ENCODE measurements at places on chromosomes 7 and 10. TPM values are rescaled to one million over a fixed set of nuclear protein-coding genes. Genes with fewer than 3 reads are reported as not detected.

- no peak for DNase-seq
- H3K27ac ChIP-seq, result no peak overlapping the region
- peak overlapping the region; percentile 81 for H3K4me3 ChIP-seq
- peaks cover 74% of the 10 kb centered on the region for H3K27me3 ChIP-seq
Observed at GRCh38 chr10:112952282-112953173, 2.5 kb downstream of the TCF7L2 start.

- no peak overlapping the region for H3K4me3 ChIP-seq
- no peaks in the 10 kb centered on the region for H3K36me3 ChIP-seq
- no peaks in the 10 kb centered on the region for H3K4me1 ChIP-seq
- no peak for DNase-seq
Observed at GRCh38 chr7:80666376-80666775, 27.9 kb downstream of the CD36 start.

- no peaks in the 10 kb centered on the region for H3K27me3 ChIP-seq
- no peaks in the 10 kb centered on the region for H3K36me3 ChIP-seq
- H3K27ac ChIP-seq, result no peak overlapping the region
- no peak for DNase-seq
- H3K4me3 ChIP-seq, result no peak overlapping the region
Observed at GRCh38 chr7:158274996-158275395, 312.6 kb downstream of the PTPRN2 start.

GRCh38 chr7:111568870-111569462 lies 6.7 kb upstream of the IMMP2L start:
- H3K27ac ChIP-seq, result no peak overlapping the region
- no peaks in the 10 kb centered on the region for H3K36me3 ChIP-seq
- H3K27me3 ChIP-seq, result peaks cover 16% of the 10 kb centered on the region

- H3K27ac ChIP-seq, result no peak overlapping the region
- no peaks in the 10 kb centered on the region for H3K4me1 ChIP-seq
- peaks cover 29% of the 10 kb centered on the region for H3K27me3 ChIP-seq
- H3K4me3 ChIP-seq, result no peak overlapping the region
- no peak for DNase-seq
Observed at GRCh38 chr7:45435131-45435530, 139.0 kb upstream of the ADCY1 start.

- peaks cover 2% of the 10 kb centered on the region for H3K4me1 ChIP-seq
- no peak overlapping the region for H3K4me3 ChIP-seq
- no peak overlapping the region for H3K27ac ChIP-seq
- no peaks in the 10 kb centered on the region for H3K27me3 ChIP-seq
- no peak for DNase-seq
- no peaks in the 10 kb centered on the region for H3K36me3 ChIP-seq
Observed at GRCh38 chr7:144519925-144520324, 116.4 kb upstream of the NOBOX start.

DNA sequence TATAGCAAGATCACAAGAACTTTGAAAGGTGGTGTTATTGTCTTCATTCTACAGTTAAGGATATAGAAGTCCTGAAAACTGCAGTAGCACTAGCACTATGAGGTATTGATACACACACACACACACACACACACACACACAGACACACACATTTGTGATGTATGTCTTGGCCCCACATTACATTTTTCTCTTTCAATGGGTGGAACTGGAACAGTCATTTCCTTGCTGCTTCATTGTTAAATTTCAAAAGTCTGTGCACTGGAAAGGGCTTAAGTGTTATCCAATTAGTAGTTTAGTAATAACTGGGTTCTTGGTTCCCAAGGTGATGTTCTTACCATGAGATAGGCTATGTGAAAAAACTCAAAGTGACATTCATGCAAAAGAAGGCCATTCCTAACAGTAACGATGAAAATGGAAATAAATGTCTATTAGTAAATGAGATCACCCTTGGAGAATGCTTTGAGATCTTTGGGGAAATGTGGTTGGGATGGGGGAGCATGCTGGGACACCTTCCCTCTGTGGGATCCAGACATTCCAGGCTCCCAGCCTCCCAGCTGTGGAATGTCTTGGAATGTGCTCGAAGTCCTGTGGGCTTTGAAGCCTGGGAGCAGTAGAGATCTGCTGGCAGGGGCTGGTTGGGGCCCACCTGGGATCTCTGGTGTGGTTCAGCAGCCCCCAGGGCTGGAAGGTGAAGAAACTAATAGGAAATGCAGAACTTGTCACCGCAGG lies 37.4 kb upstream of the CALD1 start:
- no peak overlapping the region for H3K27ac ChIP-seq
- no peak for DNase-seq
- H3K27me3 ChIP-seq, result peaks cover 10% of the 10 kb centered on the region
- peaks cover 14% of the 10 kb centered on the region for H3K4me1 ChIP-seq

DNA sequence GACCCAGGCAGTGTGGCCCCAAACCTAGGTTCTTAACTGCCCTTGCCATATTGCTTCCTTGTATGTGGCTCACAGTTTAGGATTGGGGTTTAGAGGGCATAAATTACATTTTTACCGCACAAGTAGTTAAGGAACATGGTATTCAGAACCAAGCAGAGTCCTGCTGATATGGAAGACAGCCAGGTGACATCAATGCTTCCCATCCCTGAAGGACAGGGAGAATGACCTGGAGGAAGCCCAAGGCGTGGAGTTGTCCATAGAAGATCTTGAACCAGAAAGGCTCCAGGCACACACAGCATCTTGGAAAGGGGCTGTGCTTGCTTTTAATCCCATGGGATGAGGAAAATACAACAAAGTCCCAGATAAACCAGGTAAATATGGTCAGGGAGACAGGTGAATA lies 48.3 kb downstream of the ATXN7L1 start:
- peaks cover 16% of the 10 kb centered on the region for H3K27me3 ChIP-seq
- H3K4me3 ChIP-seq, result no peak overlapping the region
- no peaks in the 10 kb centered on the region for H3K4me1 ChIP-seq

DNA sequence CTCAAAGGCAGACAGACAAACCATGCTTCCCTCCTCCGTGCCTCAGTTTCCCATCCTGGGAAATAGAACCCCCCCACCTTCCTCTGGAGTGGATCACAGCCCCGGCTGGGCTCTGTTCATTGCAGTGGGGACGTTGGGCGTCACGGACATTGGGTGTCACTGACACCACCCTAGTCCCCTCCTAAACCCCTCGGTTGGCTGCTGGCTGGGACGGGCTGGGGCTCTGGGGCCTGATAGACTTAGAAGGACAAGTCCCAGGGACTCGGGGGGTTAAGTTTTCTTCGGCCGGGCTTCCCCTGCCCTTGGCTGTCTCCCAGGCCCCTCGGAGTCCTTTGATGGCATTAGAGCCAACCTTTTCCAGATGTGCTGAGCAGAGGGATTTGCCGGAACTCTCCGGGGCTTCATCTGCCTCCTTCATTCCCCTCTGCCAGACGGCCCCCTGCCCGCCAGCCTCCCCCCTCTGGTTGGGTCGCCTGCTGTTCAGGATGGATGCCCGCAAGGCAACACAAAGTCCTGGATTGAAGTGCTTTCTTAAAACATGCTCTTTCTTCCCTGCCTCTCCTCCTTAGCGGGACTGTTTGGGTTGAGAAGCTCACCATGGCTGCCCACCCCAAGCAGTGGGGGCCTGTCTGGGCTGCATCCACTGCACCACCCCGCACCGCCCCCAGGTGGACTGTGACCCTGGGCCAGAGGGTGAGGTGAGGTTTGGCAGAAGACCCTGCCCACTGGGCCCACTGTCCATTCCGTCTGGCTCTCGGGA lies 73.0 kb downstream of the COL26A1 start:
- peaks cover 5% of the 10 kb centered on the region for H3K27me3 ChIP-seq
- no peak overlapping the region for H3K4me3 ChIP-seq
- H3K27ac ChIP-seq, result no peak overlapping the region
- no peaks in the 10 kb centered on the region for H3K36me3 ChIP-seq
- no peaks in the 10 kb centered on the region for H3K4me1 ChIP-seq

- peaks cover 26% of the 10 kb centered on the region for H3K4me1 ChIP-seq
- H3K36me3 ChIP-seq, result peaks cover 2% of the 10 kb centered on the region
- DNase-seq, result no peak
- peak overlapping the region; percentile 82 for H3K27ac ChIP-seq
- H3K27me3 ChIP-seq, result no peaks in the 10 kb centered on the region
Observed at GRCh38 chr10:79331226-79331625, 16.0 kb upstream of the PPIF start.

DNA sequence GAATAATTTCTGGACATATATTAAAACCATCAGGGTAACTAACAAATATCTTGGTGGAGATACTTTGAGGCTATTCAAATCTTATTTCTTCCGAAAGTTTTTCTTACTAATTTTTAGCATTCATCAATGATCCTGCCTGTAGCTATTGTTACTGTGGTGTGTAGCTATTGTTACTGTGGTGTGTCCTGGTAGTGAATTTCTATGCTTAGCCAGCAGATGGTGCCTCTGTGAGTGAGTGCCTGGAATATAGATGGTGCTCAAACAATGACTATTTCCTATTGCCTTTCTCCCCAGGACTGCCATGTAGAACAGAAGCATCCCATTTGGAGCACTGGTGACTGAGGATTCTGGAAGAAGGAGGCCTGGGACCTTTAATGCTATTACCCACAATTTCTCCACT lies 245.7 kb downstream of the CCSER2 start:
- H3K27me3 ChIP-seq, result peaks cover 10% of the 10 kb centered on the region
- no peak for DNase-seq
- no peak overlapping the region for H3K27ac ChIP-seq

- no peak overlapping the region for H3K4me3 ChIP-seq
- no peaks in the 10 kb centered on the region for H3K4me1 ChIP-seq
- no peaks in the 10 kb centered on the region for H3K36me3 ChIP-seq
- H3K27me3 ChIP-seq, result peaks cover 18% of the 10 kb centered on the region
Observed at GRCh38 chr10:1264001-1264400, 207.8 kb downstream of the WDR37 start.

GRCh38 chr10:125389648-125390047 lies 229.3 kb upstream of the CTBP2 start:
- no peaks in the 10 kb centered on the region for H3K4me1 ChIP-seq
- H3K27me3 ChIP-seq, result no peaks in the 10 kb centered on the region
- no peaks in the 10 kb centered on the region for H3K36me3 ChIP-seq

- no peak overlapping the region for H3K4me3 ChIP-seq
- DNase-seq, result no peak
- H3K27me3 ChIP-seq, result no peaks in the 10 kb centered on the region
- no peaks in the 10 kb centered on the region for H3K4me1 ChIP-seq
- no peaks in the 10 kb centered on the region for H3K36me3 ChIP-seq
Observed at GRCh38 chr7:111486472-111487142, 75.7 kb downstream of the IMMP2L start.

The ATG9B gene
- 3.4 TPM for total RNA-seq

The ZP3 gene
- total RNA-seq, result 0.94 TPM

The CHN2 gene
- 10.1 TPM for total RNA-seq

The LFNG gene
- total RNA-seq, result 101 TPM

The LIPN gene
- not detected for total RNA-seq

The CPN1 gene
- total RNA-seq, result not detected

The CLRN3 gene
- total RNA-seq, result not detected

The OR6V1 gene
- not detected for total RNA-seq

Measured in activated CD8-positive, alpha-beta memory T cell treated with anti-CD3 and anti-CD28 coated beads, Interleukin-2, amount 10 ng/mL, durations not matched to agents 7 days and 5 days (primary cell).